Retinal pigment epithelial cell (primary cell): ENCODE measurements at places on chromosomes 4 and X.
A peak's percentile ranks its signal among the peaks of the same experiment; 100 is the strongest.

DNA sequence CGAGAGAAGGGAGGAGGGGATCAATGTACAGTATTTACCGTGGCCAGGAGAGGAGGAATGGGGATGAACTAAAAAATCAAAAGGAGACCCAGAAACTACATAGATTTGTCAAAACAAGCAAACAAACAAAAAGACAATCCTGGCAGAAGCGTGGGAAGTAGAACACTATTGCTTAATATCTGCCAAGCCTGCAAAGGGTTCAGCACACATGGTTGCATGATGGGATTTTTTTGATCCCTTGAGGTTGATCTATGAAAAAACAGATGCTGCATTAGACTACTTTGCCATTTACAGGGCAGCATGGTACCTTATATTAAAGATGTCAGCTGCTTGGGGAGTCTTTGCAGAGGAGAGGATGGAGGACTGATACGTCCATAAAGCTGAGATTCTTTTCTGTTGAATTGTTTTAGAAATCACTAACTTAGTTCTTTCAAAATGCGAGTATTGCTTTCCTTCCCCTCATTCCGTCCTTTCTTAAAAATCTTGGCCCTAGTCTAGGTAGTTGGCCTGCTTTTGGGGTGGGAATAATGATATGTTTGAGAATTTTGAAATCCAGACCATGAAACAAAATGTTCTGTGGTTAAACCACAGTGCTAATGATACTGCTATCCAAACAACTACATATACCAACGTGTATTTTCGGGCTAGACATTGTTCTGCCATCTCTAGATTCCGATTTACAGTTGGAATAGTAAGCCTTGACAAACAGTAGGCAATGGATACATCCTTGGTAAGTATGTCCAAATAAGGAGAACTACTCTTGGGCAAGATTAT is 39.6 kb upstream of the TMEM150C start:
- DNase-seq = no peak

DNA sequence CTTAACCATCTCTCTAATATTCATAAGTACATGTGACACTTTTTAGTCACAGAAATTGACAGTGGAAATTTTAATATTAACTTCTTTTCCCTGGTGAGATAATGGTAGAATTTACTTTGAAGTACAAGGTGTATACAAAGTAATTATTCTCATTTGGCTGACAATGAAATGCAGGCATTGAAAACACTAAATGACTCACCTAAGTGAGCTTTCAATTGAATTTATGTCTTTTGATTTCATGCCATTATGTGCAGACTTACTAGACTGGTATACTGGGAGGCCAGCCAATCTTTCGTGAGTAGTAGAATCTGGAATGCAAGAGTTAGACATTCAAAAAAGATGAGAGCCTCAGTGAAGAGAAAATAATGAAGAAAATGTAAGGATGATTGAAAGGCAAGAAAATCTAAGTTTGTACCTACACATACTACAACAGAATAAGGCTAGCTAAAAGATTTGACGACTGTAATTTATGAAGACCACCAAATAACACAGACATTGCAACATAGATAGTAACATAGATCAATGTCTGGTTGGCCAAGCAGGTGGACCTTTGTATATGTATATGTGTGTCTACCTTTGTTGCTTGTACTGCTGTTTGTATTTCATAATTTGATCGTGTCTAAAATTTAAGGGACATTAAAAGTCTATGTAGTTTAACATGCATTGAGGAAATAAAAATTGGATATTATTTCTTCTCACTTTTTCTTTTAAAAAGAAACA is 459.7 kb downstream of the IL15 start:
- DNase-seq = peak; percentile 94

DNA sequence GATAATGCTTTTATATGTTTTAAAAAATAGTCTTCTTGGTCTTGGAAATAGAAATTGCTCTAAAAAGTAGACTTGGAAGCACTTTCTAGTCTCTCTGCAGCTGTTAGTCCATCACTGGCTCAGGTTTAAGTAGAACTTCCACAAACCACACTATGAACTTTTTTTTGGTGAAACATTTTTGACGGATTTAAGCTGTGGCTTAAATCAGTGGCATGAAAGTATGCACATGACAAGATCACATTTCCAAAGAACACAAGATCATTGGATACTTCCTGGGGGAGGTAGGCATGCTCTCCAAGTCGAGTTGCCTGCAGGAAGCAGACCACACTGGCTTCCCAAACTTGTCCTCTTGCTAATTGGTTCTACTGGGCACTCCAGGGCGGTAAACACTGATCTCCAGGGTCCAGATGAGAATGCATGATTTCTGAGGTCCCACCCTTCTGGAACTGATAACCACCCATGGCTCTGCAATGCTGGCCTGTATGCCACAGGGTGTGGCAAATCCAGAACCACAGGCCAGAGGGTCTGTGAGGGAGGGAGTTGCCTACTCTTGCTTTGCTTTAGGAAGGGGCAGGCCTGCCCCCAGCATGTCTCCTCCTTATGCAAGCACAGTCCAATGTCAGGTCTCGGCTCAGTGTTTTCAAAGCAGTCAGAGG is 331.9 kb upstream of the SFRP2 start:
- no peak for DNase-seq

DNA sequence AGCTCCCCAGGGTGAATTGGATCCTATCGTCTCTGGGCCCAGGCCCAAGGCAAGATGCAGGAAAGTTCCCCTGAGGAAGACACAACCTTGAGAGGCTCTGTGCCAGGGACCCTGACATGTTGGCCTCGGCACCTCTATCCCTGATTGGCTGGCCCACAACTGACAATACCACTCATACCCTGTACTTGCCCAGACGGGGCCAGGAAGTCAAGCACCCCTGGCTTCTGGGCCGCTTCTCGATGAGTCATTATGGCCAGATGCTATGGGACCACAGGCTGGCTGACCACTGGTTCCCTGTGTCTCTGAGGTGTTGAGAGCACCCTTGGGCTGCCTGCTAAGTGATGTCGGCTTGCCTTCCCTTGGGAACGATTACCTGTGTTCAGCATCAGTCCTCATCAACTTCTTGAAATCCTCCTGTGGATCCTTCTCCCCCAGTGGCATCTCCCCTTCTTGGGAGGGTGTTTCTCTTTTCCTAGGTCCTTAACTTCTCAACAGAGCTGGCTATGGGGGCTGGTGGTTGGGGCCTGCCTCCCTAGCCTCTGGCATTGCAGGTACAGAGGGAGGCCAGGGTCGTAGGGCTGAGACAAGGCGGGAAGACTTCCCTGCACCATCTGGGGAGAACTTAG is 54.5 kb upstream of the MAMLD1 start:
- DNase-seq = no peak

DNA sequence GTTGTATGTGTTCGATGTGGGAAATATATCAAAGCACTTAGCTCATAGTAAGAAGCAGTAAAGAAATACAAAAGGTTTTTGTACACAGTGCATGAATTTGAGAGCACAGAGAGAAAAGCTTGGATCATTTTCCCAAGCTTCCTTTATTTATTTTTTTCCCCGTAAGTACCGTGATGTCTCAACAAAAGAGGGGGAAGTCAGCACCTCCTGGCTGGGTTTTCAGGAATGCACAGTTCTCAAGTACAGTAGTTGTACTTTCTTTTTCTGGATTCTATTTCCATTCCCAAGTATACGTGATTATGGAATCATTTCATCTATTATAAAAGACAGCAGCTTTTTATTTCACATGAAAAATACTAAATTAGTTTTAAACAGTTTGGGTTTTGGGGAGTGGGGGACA is 171.5 kb upstream of the EDNRA start:
- no peak for DNase-seq

GRCh38 chr4:153176938-153177337 is 27.3 kb upstream of the TRIM2 start:
- no peak for DNase-seq

GRCh38 chr4:41360214-41360920 is 103.6 kb downstream of the UCHL1 start:
- DNase-seq = no peak

- DNase-seq = no peak
Measured at GRCh38 chrX:41064018-41064417, 21.2 kb upstream of the USP9X start.

- DNase-seq = no peak
Measured at GRCh38 chrX:36087366-36087765, 167.8 kb downstream of the CFAP47 start.

- no peak for DNase-seq
Measured at GRCh38 chr4:37998226-37998625, 38.0 kb downstream of the PTTG2 start.

- no peak for DNase-seq
Measured at GRCh38 chrX:132518401-132518800, 29.6 kb upstream of the MBNL3 start.

- DNase-seq = no peak
Measured at GRCh38 chrX:11665168-11666111, at the start of gene ARHGAP6. Gene ARHGAP6, minus strand, starts transcription at chrX:11665920. Its CDS starts 1,092 bp downstream, at chrX:11664828.

DNA sequence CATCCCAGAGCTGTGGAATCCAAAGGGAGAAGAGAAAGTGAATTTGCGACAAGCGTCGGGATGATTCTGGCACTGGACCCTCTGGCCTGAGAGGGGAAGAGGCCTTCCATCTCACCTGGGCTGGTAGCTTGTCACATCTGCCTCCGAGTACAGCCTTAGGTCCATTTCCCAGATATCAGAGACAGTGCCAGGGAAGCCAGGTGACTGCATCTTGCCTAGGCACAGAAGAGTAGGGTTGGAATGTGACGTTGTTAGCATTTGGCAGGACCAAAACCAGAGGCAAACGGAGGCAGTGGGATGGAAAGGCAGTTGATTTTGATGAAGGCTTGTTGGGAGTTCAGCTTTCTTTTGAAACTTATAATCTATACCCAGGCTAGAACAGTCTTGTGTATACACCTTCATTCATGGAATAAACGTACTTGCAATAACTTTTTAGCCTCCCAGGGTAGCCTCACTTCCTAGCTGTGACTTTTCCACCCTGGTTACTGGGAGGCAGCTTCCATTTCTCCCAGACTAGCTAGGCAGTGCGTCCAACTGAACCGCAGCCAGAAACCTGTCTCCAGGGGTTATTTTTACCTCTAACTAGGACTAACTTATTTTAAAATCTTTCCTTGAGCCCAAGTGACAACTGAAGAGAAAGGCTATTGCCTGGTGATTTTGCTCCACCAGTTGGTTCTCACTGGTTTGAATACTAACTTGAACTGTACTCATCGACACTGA is 5.9 kb downstream of the SOD3 start:
- DNase-seq = no peak
